ENCODE measurements at places on chromosomes 4 and X.

- no peak for DNase-seq
These were observed 193.1 kb upstream of the GPC4 start for GRCh38 chrX:133608406-133608805.

DNA sequence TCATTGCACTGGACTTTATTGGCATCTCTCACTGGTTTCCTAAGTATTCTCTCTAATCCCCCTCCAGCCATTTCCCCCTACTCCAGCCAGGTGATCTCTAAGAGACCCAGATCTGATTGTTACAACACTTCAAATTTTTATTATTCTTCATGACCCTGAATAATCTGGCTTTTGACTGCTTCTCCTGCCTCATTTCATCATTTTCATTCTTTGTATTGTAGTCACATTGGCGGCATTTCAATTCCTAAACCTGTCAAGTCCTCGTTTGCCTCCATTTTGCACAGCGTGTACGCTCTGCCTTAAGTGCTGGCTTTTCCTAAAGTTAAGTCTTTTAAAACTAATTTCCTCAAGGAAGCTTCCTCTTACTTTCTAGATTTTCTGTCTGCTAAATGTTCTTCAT is 31.6 kb downstream of the UBE2K start:
- no peak for DNase-seq

DNA sequence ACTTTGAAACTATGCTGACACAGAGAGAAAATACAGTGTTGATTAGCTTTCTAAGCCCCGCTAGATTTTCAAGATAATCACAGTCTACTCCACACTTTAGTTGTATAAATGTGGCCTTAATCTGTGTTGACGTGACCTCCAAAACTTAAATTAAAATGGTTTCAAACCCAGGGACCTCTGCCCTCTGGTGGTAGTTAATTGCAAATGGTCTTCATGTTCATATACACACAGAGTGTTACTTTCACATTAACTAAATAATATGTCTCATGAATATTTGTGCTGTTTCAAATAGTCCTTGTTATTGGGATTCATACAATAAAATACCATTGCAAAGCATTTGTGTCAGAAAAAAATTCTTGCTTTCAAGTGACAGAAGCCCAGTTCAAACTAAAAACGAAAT is 64.3 kb downstream of the TASL start:
- DNase-seq, result no peak

- DNase-seq, result no peak
These were observed 354.9 kb downstream of the RPA4 start for GRCh38 chrX:97238632-97239031.

DNA sequence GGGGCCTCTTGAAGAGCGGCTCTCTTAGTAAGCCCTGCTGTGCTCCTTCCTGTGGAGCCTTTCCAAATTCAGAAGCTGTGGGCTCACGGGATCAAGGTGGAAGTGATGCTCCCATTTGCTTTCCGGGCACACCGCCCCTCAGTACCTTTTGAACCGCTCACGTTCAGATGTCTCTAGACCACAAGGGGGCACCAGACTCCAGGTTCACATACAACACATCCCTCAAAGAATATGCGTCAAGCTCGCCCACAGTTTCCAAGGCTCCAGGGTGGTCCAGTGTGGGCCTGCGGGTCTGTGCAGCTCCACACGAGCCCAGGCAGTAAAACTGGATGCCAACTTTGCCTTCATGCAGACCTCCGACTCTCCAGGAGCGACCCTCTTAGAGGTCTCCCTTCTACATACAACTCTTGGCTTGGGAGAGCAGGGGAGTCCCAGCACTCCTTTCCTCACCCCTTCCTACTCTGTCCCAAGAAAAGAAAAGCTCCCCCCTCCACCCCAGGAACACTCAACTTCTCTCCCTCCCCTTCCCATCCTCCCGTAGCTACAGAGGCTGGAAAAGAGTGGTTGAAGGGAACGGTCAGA is 11.0 kb downstream of the SUPT20HL1 start:
- no peak for DNase-seq

DNA sequence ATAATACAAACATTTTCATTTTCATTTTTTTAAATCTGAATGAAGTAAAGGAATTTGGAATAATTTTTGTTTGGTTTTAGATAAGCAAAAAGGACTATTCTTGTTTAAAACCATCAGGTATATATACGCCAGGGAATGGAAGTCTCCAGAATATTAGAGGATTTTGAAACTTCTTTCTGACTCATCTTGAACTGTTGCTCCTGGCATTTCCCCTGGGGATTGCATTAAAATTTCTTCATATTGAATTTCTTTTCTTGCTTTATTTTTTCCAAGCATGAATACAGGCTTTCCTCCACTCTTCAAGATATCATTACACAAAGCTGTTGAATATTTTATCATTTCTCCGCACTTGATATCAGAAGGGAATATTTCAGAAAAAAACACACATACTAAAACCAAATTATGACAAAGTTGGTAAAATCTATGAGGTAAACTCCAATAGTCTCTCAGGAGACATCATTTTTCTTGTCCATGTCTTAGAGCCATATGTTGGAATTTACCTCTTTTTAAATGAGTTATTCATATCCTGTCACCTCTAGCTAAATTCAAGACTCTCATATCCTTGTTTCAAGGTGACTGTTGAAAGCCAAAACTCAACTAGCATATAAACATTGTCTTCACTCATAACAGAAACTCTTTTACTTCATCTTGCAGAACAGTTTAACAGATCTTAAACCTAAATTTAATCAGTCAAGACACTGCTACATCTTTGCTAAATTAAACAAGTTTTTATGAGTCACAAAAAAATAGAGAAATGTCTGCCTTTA is 20.7 kb upstream of the CSN1S1 start:
- DNase-seq, result no peak

DNA sequence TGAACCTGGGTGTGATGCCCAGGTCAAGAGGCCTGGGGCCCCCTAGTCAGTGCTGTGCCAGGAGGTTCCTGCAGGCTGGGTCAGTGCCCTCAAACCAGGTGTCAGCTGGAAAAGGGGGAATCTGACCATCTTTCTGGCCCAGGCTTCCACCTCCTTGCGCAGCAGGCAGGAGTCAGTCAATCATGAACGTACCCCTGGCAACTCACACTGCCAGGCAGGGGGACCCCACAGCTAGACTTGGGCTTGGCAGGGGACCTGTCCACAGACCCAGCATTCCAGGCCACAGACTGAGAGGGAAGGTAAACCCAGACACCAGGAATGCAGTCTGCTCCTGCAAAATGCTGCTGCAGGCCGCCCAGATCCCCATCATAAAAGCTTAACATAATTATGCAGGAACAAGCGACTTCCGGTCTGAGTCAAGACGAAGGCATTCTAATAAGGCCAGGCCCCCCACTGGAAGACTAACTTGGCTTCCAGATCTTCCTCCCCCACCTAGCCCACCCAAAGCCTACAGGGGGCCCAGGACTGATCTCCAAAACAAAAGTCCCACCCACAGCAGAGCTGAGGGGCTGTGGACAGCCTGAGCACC is 156.3 kb downstream of the BCOR start:
- DNase-seq, result no peak

DNA sequence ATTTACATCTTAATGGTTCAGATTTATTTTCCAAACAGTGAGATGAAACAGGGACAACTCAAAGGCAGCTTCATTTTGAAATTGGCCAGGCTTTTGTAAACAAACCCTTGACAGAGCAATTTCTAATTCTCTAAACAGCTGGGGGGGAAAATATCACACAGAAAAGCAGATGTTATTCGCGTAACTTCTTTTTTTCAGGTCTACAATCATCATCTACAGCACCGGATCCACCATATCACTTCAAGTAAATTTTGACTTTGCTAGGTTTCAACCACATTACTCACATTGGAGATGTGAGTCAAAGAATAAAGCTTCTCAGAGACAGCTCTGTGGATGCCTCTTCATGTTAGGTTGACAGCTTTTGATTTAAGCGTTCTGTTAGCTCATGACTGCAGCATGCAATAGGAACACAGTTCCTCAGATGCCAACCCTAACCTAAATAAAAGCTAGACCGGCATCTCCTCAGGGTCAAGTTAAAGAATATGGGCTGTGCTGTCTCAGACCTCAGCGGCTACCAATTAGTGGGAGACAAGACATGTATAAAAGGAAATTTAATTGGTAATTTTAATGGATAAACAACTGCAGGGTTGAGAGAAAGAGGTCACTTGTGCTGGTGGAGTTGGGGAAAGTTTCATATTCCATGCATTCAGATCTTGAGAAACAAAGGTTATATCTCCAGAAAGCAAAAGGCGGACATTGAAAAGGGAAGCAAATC is 26.8 kb downstream of the AMELX start:
- no peak for DNase-seq

- no peak for DNase-seq
These were observed 31.2 kb upstream of the TSPAN5 start for GRCh38 chr4:98689507-98690174.

DNA sequence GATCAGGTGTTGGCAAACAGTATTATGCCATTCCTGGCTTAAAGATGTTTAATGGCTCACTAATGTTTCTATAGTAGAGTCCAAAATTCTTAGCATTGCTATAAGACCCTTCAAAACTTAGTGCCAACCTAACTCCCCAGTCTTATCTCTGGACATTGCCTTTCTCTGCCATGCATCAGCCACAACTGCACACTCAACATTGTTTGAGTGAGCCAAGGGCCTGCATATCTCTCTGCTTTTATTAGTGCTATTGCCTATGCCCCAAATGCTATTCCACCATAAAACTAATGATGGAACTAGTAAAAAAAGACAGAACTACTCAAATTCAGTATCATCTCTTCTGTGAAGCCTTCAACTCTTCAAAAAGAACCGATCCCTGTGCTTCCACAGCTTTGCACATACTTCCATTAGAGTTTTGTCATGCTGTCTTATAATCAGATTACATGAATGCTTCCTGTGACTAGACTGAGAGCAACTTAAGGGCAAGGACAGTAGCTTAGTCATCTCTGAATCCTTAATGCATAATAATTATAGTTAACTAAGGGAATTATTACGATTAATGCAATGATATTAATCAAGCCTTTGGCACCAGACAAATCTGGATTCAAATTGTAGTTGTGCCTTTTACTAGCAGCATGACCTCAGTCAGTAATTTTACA is 53.7 kb downstream of the CHM start:
- no peak for DNase-seq

DNA sequence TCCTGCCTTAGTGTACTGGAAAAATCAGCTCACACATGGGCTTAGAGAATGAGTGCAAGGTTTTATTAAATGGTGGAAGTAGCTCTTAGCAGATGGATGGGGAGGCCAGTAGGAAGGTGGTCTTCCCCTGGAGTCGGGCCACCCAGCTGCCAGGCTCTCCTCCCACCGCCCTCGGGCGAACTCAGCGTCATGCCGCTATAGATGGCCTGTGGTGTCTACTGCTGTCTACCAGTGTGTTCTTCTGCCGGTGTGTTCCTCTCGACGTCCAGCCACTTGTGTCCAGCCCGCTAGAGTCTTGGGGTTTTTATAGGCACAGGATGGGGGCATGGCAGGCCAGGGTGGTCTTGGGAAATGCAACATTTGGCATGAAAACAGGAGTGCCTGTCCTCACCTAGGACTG is 198.7 kb upstream of the NDST3 start:
- DNase-seq, result no peak

GRCh38 chr4:40662962-40663604 is 33.4 kb upstream of the RBM47 start:
- no peak for DNase-seq

DNA sequence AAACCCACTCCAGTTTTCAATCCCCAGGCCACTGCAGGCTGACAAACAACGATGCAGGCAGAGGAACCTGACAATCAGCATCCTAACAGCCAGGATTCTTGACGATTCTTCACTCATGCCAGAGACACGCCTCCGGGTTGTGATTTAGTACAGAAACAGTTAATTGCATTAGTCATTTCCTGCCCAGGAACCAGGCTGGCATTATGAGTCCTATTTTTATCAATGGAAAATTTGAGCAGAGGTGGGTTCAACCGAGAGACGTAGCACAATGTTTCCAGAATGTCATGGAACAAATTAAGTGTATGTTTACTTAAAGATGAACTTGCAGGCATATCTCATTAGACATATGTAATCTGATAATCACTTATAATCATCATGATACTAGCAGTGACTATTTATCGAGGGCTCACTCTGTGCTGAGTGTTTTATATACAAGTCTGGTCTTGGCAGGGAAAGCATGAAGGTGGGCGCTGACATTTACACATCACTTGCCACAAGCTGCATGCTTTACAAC is 159.7 kb downstream of the NSUN7 start:
- no peak for DNase-seq

DNA sequence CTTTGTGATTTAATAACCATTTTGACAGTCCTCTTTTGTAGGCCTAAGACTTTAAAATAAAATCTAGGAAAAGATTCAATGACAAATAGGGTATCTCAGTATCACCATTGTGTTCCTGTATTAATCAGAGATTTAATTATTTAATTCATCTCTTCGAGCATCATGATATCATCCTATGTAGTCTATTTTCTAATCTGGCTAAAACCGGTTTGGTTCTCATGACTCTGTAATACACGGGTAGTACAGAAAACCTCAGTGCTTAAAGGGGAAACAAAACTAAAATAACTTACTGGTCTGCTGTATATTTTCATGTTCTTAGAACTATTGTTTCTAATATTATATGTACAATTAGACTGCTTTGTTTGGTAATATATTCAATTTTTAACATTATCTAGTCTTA is 23.7 kb upstream of the FBXW7 start:
- DNase-seq, result no peak

DNA sequence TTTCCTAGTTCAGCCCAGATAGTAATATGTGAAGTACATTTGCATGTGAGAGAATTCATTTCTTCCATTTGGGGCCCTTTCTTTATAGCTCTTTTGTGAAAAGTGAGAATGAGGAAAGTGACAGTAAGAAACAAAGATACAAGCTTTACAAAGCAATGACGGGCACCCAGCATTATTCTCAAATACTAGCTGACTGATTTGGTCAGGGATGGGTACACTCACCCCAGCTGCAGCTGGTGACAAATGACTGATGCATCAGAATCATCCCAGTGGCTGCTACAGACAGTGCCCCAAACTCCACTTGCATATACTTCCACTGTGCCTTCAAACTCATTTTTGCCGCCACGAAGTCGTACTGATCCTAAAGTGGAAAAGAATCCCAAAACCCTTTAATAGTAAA is 14.8 kb downstream of the PRSS12 start:
- DNase-seq, result no peak

GRCh38 chrX:2320580-2321327 is 180.0 kb downstream of the DHRSX start:
- no peak for DNase-seq

DNA sequence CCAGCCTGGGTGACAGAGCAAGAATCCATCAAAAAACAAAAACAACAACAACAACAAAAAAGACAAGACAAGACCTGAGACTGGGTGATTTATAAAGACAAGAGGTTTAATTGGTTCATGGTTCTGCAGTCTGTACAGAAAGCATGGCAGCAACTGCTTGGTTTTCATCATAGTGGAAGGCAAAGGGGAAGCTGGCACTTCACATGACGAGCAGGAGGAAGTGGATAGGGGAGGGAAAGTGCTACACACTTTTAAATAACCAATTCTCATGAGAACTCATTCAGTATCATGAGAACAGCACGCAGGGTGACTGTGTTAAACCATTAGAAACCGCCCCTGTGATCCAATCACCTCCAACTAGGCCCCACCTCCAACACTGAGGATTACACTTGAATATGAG is 28.4 kb upstream of the SLC10A7 start:
- DNase-seq, result no peak
